Fibroblast of villous mesenchyme (primary cell): ENCODE measurements at places on chromosomes 1 and 21. TPM values are rescaled to one million over a fixed set of nuclear protein-coding genes. Genes with fewer than 3 reads are reported as not detected.
A peak's percentile ranks its signal among the peaks of the same experiment; 100 is the strongest.

The EVA1C gene
- total RNA-seq: 8.4 and 10.8 TPM in 2 replicates

The LCK gene
- total RNA-seq: 0.43 TPM in 1 of 2 replicates, not detected in the other

The HFM1 gene
- under 0.01 TPM in 2 replicates for total RNA-seq

The KRTAP19-3 gene
- total RNA-seq: not detected in 2 replicates

The CNR2 gene
- total RNA-seq: not detected in 2 replicates

The TAL1 gene
- total RNA-seq: 0.32 TPM in 1 of 2 replicates, not detected in the other

GRCh38 chr1:156075162-156075561 is 7.1 kb downstream of the MEX3A start:
- no peak for DNase-seq

DNA sequence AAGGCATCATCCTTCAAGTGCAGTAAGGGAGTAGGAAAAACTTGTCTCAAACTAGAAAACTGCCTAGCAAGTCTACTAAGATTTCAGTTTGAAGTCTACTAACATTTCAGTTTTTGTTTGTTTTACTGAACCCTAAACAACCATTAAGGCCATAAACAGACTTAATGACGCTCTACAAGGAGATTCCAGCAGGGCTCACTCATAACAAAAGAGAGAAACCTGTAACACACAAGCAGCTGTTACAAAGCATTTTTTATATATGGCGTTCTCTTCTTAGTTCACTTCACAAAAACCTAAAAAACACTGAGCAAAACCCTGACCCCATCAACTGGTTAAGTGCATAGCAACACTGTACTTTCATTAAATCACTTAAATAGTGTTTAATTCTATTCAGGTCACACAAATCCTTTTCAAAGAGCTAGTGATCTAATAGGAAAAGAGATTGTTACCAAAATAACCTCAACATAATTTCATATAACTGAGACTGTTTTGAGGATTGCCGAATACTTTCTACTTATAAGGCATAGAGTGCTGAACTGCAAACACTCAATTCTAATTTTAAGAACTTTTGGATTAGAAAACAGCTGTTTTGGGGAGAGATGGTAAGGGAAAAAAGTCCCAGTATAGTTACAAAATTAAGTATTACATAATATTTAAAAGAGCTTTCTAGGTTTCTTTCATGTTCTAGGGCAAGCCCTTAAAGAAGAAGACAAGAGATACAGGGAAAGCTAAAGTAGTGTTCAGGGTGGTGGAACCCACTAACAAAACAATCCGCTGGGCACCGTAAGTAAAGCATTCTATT is 1.4 kb downstream of the B3GALNT2 start:
- DNase-seq: peak; percentile 79

GRCh38 chr1:228374711-228375577 is 31.7 kb downstream of the TRIM11 start:
- peak; percentile 97 for DNase-seq

DNA sequence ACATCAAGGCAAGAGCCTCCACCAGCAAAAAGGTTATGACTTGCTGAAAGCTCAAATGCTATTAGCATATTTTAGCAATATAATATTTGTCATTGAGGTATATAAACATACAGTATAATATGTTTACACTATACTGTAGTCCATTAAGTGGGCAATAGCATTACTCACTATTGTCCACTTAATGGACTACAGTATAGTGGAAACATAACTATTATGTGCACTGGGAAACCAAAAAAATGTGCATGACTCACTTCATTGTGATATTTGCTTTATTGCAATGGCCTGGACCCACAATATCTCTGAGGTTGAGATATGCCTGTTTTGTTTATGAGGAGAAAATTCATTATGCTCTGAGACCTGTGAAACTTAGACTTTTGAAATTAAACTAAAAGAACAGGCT is 300.0 kb downstream of the BARHL2 start:
- no peak for DNase-seq

DNA sequence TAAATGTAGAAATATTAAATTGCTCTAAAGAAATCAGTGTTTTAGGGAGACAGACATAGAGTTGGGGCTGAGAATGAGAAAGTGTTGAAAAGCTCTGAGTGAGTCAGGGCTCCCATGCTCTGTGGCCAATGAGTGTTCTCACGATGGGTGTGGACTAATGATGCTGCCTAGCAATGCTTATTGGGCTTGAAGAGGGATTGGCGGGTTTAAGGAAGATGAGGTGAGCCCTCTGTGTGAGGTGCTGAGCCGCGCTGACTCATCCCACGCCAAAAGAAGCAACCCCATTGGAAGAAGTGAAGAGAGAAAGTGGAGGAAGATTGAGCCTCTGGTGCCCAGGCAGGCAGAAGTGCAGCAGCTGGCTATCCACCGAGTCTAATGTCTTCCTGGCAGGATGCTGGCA is 65.1 kb upstream of the DPT start:
- DNase-seq: no peak

DNA sequence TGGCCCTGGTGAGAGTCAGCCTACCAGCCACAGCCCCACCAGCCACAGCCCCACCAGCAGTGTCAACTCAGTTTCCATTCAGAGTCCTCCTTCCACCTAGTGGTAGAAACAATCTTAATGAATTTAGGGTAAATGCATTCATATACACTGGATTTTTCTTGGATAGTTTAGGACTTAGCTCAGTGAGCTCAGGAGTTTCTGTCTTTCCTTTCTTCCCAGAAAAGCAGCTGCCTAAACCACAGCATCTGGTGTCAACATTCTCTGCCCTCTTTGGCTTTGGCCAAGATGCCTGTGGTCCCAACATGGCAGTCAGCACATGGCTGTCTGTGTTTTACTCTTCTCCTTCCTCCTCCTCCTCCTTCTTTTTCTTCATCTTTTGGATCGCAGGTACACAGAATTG is 94.0 kb downstream of the CLIC6 start:
- DNase-seq: peak; percentile 64

- peak; percentile 21 for DNase-seq
Measured at GRCh38 chr1:151888972-151889570, 20.2 kb downstream of the THEM4 start.

DNA sequence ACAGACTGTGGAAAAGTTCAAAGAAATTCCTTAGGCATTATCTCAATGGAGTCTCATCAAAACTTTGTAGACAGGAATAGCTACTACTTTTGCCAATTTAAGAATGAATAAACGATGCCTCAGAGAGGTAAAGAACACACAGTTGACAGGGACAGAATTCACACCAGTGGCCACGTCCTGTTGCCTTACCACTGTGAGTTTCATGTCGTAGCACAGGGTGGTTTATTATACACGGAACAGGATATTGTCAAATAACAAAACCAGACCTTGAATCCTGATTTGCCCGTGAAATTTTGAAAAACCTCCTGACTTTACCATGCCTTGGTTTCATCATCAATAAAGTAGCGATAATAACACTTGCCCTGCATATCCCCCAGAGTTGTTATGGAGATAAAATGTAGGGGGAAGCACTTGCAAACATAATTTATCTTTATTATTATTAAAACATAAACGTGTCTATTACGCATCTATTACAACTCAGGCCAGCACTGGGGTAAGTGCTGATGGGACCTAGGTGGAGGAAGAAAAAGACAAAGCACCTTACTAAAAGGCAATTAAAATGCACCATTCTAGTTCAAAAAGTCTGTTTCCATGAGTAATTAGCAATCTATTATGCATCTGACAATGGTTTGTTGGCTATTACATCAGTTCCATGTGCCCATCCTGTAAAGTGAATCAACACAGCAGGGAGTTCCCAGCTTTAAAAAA is 408.1 kb upstream of the RUNX1 start:
- no peak for DNase-seq

- DNase-seq: no peak
Measured at GRCh38 chr1:93690921-93691789, 9.5 kb upstream of the BCAR3 start.

- DNase-seq: no peak
Measured at GRCh38 chr21:36481639-36482038, 1.7 kb upstream of the CLDN14 start.

DNA sequence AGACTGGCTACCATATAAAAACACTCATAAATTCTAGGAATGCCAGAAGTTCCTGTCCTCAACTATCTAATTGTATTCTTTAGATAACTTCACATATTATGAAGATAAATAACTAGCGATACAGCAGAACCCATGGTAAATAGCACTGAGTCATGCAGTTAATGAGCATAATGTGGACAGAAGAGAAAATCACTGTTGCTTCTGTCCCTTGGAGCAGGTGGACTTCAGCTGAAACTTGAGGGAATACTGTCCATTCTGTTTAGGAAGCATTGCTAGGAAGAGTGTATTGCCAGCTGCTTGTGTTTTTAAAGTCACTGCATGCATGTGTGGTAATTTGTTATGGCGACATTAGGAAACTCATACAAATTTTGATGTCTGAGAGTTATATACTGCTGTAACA is 854.4 kb downstream of the LTN1 start:
- DNase-seq: peak; percentile 59

GRCh38 chr1:170041423-170042192 is 32.9 kb downstream of the KIFAP3 start:
- DNase-seq: no peak

DNA sequence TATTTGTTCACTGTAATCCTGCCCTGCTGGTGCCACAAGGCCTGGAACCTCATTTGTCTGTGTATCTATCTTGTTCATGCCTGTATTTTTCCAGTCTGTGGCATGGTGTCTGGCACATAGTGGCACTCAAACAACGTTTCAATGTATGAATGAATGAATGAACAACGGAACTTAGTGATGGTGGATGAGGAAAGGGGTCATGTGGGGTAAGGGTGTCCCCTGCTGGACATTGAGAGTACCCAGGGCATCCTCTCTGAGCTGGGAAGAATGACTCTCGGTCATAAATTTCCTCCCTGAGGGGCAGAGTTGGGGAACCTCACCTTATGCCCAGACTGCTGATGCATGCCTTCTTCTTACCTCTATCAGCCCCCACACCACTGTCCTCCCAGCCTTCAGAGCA is 18.9 kb upstream of the ZNF683 start:
- peak; percentile 56 for DNase-seq

DNA sequence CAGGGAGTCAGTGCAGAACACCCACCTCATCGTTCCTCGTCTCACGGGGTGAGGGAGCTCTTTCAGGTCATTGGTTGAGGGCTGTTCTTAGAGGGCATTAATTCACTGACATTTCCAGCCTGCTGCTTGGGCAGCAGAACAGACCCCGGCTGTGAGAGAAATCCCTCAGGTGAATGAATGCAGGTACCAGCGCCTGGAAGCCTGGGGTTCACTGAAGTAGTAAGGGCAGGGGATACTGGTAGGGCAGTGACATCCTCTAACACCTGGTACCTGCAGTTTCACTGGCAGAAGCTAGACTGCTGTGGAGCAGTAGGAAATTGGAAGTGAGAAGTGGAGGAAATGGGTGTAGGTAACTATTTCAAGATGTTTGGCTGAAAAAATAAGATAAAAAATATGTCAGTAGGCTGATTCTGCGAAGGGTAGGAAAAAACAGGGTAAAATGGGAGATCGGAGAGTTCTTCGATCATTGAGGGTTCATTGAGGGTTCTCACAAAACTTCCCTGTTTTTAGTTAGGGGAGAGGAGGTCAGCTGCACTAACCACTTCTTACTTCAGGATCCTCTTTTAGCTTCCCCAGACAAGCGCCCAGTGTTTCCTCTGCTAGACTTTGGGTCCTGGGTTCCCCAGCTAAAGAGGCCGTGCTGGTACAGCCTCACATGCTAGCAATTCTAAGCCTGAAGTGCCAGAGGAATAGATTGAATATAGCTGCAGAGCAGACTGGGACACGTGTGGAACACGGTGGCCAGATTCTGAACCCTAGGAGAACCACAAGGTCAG is 55.2 kb downstream of the RNF220 start:
- no peak for DNase-seq
